Activated CD8-positive, alpha-beta T cell treated with anti-CD3 and anti-CD28 coated beads, Interleukin-2, amount 10 ng/mL, durations not matched to agents 7 days and 5 days (primary cell): ENCODE measurements at places on chromosomes 2 and 18. TPM values are rescaled to one million over a fixed set of nuclear protein-coding genes. Genes with fewer than 3 reads are reported as not detected.

DNA sequence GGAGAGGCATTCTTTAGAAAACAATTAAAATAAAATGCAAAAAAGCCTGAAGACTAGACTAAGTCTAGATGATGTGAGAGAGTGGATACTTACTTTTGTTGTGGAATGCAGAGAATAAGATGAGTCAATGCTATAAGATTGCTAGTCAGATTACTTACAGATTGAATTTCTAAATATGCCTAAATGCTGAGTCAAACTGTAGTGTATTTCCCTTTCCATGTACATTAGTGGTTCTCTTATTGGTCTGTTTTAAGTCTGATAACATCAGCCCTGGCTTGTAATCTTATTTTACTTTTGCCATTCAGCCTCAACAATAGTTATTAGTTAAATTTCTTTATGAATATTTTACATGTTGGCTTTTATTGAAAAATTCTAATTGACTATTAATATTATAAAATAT is 702.7 kb downstream of the SOCS6 start:
- no peaks in the 10 kb centered on the region for H3K27me3 ChIP-seq
- no peak overlapping the region for H3K27ac ChIP-seq
- no peak overlapping the region for H3K4me3 ChIP-seq
- DNase-seq: no peak
- no peaks in the 10 kb centered on the region for H3K4me1 ChIP-seq
- H3K36me3 ChIP-seq: no peaks in the 10 kb centered on the region

- no peak for DNase-seq
- no peaks in the 10 kb centered on the region for H3K4me1 ChIP-seq
- H3K27me3 ChIP-seq: no peaks in the 10 kb centered on the region
- no peaks in the 10 kb centered on the region for H3K36me3 ChIP-seq
- no peak overlapping the region for H3K27ac ChIP-seq
Measured at GRCh38 chr2:157922336-157922735, 46.2 kb upstream of the ACVR1 start.

The SGO2 gene
- total RNA-seq: 54.4 TPM

- no peaks in the 10 kb centered on the region for H3K4me1 ChIP-seq
- H3K36me3 ChIP-seq: no peaks in the 10 kb centered on the region
- no peak overlapping the region for H3K4me3 ChIP-seq
- DNase-seq: no peak
- no peak overlapping the region for H3K27ac ChIP-seq
Measured at GRCh38 chr2:216925006-216925405, 65.1 kb upstream of the TNP1 start.

The PLEKHM3 gene
- total RNA-seq: 6.2 TPM

DNA sequence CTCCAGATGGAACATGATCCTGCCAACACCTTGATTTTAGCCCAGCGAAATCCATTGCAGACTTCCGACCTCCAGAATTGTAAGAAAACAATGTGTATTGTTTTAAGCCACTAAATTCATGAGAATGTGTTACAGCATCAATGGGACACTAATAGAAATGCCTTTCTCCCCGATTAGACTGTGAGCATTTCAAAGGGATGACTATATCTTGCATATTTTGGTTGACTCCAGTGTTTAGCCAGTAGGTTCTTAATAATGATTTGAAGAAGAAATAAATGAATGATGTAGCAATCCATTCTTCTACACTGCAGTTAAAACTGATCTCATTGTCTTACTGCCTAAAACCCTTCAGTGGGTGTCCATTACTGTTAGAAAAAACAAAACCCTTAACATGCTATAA is 67.4 kb upstream of the ACVR1C start:
- no peaks in the 10 kb centered on the region for H3K27me3 ChIP-seq
- H3K4me1 ChIP-seq: no peaks in the 10 kb centered on the region
- no peak overlapping the region for H3K27ac ChIP-seq
- H3K4me3 ChIP-seq: no peak overlapping the region
- H3K36me3 ChIP-seq: no peaks in the 10 kb centered on the region
- DNase-seq: no peak

- H3K4me3 ChIP-seq: no peak overlapping the region
- no peak for DNase-seq
- no peaks in the 10 kb centered on the region for H3K27me3 ChIP-seq
- peaks cover 10% of the 10 kb centered on the region for H3K4me1 ChIP-seq
- peaks cover 27% of the 10 kb centered on the region for H3K36me3 ChIP-seq
Measured at GRCh38 chr2:47002480-47003381, 87.1 kb upstream of the MCFD2 start.

The CD226 gene
- total RNA-seq: 47.6 TPM
